Activated CD8-positive, alpha-beta memory T cell treated with anti-CD3 and anti-CD28 coated beads, Interleukin-2, amount 10 ng/mL, durations not matched to agents 7 days and 5 days (primary cell): ENCODE measurements at places on chromosomes 1 and 21.
A peak's percentile ranks its signal among the peaks of the same experiment; 100 is the strongest.

- DNase-seq, result no peak
Measured at GRCh38 chr1:193265716-193266115, 79.3 kb upstream of the B3GALT2 start.

DNA sequence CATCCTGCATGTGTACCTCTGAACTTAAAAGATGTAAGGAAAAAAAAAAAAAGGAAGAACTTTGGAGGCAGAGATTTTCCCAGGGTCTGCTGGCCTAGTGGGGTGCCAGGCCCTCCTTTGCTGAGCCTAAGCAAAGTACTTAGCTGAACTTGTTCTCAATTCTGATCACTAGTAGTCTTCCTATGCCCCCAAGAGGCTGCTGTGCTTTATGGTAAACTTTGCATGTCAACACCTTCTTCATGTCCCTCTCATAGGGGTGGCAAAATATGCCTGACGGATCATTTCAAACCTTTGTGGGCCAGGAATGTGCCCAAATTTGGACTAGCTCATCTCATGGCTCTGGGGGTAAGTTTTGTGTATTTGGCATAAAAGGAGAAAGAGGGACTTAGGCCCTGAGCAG, 1.4 kb upstream of the USP21 start:
- DNase-seq, result no peak

DNA sequence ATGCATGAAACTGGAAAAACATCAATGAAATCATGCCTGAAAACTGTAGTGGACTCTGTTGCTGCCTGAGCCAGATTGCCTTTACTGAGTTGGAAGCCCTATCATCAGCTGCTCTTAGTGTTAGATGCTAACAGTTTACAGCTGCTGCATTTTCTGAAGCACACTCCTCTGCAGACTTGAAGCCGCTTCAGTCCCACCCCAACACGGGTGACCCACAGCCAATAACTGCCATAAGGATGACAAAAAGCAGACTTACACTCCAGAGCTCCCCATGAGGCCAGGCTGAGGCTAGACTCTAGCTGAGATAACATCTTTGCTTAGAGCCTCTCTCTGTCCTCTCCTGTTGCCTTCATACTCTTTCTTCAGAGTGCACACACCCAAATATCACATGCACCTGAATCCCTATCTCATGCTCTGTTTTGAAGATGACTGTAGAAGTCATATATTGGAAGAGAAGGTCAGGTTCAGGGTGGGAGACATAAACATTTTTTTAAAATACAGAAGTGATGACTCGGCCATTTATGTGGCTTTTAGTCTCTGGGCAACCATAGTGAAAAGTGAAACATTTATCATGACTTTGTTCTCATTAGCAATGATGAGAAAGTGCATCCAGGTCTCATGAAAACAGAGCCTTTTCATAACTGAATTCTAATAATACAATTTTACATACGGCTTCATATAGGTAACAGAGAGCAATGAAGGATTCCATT, 161.0 kb downstream of the KCNK2 start:
- DNase-seq, result no peak

- DNase-seq, result no peak
Measured at GRCh38 chr1:91520942-91521507, 20.4 kb downstream of the CDC7 start.

GRCh38 chr1:207306603-207307002, 14.9 kb upstream of the CD55 start:
- no peak for DNase-seq

- DNase-seq, result peak; percentile 93
Measured at GRCh38 chr21:46425571-46425970, 33.1 kb upstream of the DIP2A start.

GRCh38 chr1:227949954-227950734, 2.4 kb upstream of the WNT9A start:
- peak; percentile 33 for DNase-seq

GRCh38 chr1:160007577-160008200, 24.1 kb downstream of the PIGM start:
- no peak for DNase-seq

- DNase-seq, result no peak
Measured at GRCh38 chr1:183609313-183609712, 19.1 kb upstream of the NCF2 start.

- no peak for DNase-seq
Measured at GRCh38 chr21:14403681-14404318, 20.9 kb upstream of the HSPA13 start.

GRCh38 chr1:7584157-7584556, 186.9 kb upstream of the VAMP3 start:
- DNase-seq, result no peak
